ENCODE measurements at places on chromosomes 1 and 21. TPM values are rescaled to one million over a fixed set of nuclear protein-coding genes. Genes with fewer than 3 reads are reported as not detected.
A peak's percentile ranks its signal among the peaks of the same experiment; 100 is the strongest.

DNA sequence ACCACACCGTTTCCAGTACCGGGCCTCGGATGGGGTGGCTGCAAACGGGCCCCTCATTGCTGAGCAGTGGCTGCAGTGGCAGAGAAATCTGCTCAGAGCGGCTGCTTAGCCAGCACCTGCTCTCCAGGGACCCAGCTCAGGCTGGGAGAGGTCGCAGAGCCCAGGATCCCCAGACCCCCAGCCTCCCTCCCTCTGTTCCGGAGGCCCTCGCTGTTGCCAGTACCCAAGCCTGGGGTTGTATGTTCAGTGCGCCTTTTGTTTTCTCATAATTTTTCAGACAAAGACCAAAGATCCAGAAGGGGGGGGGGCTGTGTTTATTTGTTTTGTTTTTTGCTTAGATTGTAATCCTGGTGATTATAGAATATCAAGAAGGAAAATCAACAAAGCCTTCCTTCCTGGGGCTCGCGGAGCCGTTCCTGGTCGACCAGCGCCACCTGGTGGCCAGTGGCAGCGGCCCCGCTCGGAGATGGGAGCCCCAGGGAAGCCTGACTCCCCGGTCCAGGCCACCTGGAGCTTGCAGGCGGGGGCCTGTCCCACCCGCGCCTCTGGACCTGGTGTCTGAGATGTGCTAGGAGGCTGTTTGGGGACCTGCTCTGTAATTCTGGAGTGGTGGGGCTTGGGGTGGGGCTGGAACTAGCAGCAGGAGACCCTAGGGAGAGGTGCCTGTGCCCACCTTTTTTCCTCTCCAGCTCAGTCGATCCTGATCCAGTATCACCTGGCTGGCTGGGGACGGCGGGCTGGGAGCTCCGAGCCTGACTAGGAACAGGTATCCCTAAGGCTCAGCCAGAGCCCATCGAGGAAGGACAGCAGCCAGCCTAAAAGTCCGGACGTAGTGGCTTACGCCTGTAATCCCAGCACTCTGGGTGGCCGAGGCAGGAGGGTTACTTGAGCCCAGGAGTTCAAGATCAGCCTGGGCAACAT is 123.9 kb upstream of the VAMP3 start:
- peak; percentile 84 for DNase-seq
- no peaks in the 10 kb centered on the region for H3K27me3 ChIP-seq
- no peak overlapping the region for H3K27ac ChIP-seq
- H3K4me1 ChIP-seq, result peaks cover 13% of the 10 kb centered on the region
- H3K36me3 ChIP-seq, result no peaks in the 10 kb centered on the region
- H3K4me3 ChIP-seq, result no peak overlapping the region

GRCh38 chr1:203276916-203277545 is 28.3 kb upstream of the BTG2 start:
- H3K27me3 ChIP-seq, result no peaks in the 10 kb centered on the region
- DNase-seq, result peak; percentile 86
- H3K27ac ChIP-seq, result peak overlapping the region; percentile 94
- no peak overlapping the region for H3K4me3 ChIP-seq
- H3K4me1 ChIP-seq, result peaks cover 87% of the 10 kb centered on the region

GRCh38 chr1:29643281-29643680 is 407.0 kb downstream of the PTPRU start:
- H3K27ac ChIP-seq, result no peak overlapping the region
- no peaks in the 10 kb centered on the region for H3K4me1 ChIP-seq

DNA sequence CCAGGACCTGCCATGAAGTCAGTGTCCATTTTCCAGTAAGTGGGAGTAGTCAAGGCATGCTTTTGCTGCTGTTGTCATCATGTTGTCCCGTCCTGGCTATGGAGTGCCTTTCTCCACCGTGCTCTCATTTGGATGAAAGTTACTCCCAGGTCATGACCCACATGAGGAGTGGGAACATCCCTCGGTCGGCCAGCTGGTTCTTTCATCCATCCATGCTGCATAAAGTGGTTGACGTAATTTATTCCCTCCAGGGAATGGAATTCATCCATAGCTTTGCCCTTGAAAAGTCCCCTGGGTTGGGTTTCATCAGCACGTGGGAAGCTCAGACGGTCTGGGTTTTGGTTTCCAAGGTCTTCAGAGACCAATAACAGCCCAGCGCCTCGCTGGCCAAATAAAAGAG is 11.6 kb downstream of the PLA2G2A start:
- no peaks in the 10 kb centered on the region for H3K4me1 ChIP-seq
- H3K36me3 ChIP-seq, result no peaks in the 10 kb centered on the region
- no peak overlapping the region for H3K27ac ChIP-seq
- H3K4me3 ChIP-seq, result no peak overlapping the region
- no peaks in the 10 kb centered on the region for H3K27me3 ChIP-seq

DNA sequence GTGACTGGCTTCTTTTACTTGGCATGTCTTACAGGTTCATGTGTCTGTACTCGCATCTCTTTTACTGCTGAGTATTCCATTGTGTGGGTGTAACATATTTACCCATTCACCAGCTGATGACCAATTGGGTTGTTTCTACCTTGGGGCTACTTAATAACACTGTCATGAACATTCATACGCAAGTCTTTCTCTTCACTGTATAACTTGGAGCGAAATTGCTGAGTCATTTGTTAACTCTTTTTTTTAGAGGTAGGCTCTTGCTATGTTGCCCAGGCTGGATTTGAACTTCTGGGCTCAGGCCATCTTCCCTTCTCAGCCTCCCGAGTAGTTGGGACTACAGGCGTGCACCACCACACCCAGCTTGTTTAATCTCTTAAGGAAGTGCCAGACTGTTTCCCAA is 6.5 kb downstream of the PYCR2 start:
- no peak overlapping the region for H3K27ac ChIP-seq
- H3K4me1 ChIP-seq, result peaks cover 23% of the 10 kb centered on the region
- no peaks in the 10 kb centered on the region for H3K36me3 ChIP-seq
- no peaks in the 10 kb centered on the region for H3K27me3 ChIP-seq

DNA sequence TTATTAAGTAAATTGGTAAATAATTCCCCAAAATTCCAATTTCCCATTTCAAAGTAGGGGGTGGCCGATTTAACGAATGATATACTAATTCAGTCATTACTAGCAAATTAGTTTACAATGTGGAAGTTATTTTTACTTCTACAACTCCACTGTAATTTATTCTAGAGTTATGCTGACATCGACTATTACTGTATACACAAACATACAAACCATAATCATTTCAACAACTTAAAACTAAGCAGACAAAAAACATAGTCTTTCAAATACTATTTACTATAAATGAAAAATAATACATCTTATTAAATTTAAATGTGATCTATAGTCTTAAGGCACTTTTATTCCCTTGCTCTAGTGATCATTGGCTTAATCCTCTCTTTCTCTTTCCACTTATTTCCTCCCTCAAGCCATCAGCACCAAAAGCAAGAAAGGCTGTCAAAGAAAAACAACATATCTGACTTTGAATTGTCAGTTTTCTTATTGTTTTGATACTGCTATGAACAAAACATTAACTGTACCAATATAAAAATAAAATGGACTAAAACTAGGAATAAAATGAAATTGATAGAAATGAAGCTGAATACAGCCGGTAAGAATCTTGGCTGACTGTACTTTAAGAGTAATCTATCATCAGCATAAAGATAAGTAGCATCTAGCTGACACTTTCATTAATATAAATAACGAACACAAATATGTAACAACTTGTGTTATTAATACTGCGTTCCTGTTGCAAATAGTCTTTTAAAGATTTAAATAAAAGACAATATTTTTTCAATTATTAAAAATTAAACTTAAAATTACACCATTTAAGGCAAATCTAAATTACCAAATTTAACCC is 4.1 kb downstream of the CDC42BPA start:
- peaks cover 39% of the 10 kb centered on the region for H3K4me1 ChIP-seq
- DNase-seq, result no peak
- H3K36me3 ChIP-seq, result no peaks in the 10 kb centered on the region
- H3K27me3 ChIP-seq, result no peaks in the 10 kb centered on the region

DNA sequence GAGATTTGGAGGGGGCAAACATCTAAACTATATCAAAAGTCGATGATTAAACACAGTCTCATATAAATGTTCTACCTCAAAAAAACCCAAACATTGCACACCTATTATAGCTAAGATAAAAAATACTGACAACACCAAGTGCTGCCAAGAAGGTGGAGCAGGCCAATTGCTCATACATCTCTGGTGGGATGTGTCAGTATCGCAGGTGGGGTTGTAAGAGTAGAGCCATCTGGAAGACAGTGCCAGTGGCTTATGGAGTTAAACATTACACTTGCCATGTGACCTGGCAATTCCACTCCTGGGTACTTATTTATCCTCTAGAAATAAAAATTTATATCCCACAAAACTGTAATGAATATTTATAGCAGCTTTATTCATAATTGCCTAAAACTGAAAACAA is 213.4 kb downstream of the DISC1 start:
- no peak overlapping the region for H3K4me3 ChIP-seq
- H3K4me1 ChIP-seq, result no peaks in the 10 kb centered on the region
- H3K27ac ChIP-seq, result no peak overlapping the region
- DNase-seq, result no peak
- no peaks in the 10 kb centered on the region for H3K36me3 ChIP-seq
- H3K27me3 ChIP-seq, result no peaks in the 10 kb centered on the region

DNA sequence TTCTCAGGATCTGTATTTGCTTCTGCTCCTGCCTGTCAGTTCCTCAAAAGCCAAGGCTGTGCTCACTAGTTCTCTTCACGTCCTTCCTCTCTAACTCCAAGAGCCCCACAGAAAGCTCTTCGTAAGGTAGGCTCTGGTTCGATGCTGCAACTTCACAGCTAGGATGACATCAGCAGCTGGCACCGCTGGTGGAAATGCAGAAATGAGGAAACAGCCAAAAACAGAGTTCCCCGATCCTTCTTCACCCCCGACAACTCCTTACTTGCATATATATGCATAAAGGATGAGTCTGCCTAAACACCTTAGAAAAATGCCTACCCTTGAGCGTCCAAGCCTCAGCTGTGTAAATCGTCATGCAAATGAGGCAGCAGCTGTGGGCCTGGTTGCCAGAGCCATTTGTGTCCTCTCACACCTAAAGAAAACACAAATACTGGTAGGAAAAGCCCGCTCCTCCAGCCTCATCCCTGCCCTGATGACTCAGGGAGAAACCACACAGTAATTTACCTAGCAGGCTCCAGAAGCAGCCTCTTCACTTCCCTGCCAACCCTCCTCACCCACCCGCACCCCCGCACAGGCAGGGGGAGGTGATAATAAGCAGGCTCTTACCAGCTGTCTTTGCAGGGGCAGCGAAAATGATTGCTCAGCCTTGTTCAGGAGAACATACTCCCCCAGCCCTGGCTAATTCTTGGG is 28.2 kb downstream of the BATF3 start:
- DNase-seq, result no peak
- no peaks in the 10 kb centered on the region for H3K27me3 ChIP-seq
- H3K27ac ChIP-seq, result no peak overlapping the region
- peaks cover 27% of the 10 kb centered on the region for H3K4me1 ChIP-seq
- H3K4me3 ChIP-seq, result no peak overlapping the region
- H3K36me3 ChIP-seq, result no peaks in the 10 kb centered on the region

The PRAMEF1 gene
- total RNA-seq, result not detected

The ILDR2 gene
- total RNA-seq, result 15.8 TPM

The TNFRSF14 gene
- 73.4 TPM for total RNA-seq

The CD52 gene
- 1.6 TPM for total RNA-seq

The CRABP2 gene
- 3.3 TPM for total RNA-seq
